ENCODE measurements at places on chromosomes 11 and 22.
A peak's percentile ranks its signal among the peaks of the same experiment; 100 is the strongest.

DNA sequence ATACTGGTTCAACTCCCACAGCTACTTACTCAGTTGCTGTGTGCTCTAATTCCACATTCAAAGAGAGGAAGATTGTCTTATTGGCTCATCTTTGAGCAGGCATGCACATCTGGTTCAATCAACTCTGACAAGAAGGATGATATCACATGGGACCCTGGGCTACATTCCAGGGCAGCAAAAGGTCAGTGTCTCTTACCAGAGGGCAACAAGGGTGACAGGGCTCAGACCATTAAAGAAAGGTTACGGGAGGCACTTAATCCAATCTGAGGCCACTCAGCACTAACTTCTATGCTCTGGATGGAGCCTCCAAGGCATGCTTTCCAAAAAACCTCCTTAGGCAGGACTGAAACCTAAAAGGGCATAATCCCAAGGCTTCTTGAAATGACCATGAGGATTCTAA is 549.4 kb upstream of the API5 start:
- no peak overlapping the region for H3K4me3 ChIP-seq
- no peaks in the 10 kb centered on the region for H3K27me3 ChIP-seq
- DNase-seq, result no peak
- no peaks in the 10 kb centered on the region for H3K4me1 ChIP-seq
- H3K36me3 ChIP-seq, result no peaks in the 10 kb centered on the region

GRCh38 chr11:88689548-88690240 is 352.2 kb upstream of the CTSC start:
- H3K27me3 ChIP-seq, result no peaks in the 10 kb centered on the region
- H3K4me1 ChIP-seq, result no peaks in the 10 kb centered on the region
- no peak for DNase-seq
- no peak overlapping the region for H3K27ac ChIP-seq

DNA sequence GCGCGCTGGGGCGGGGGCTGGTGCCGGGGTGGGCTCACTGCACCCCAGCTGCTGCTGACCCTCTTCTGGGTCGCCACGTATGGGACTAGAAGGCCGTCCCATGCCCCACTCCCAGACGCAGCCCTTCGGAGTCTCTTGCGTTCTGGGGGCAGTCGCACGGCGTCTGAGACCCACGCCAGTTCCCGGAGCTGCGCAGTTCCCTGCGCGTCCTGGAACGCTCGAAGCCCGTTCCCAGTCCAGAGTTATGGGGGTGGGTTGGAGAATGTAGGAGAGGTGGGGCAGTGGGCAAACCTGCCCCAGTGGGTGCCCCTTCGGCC is 375 bp downstream of the LAYN start:
- H3K36me3 ChIP-seq, result no peaks in the 10 kb centered on the region
- DNase-seq, result no peak
- peak overlapping the region; percentile 72 for H3K27ac ChIP-seq
- H3K4me3 ChIP-seq, result peak overlapping the region; percentile 75
- peaks cover 30% of the 10 kb centered on the region for H3K4me1 ChIP-seq

DNA sequence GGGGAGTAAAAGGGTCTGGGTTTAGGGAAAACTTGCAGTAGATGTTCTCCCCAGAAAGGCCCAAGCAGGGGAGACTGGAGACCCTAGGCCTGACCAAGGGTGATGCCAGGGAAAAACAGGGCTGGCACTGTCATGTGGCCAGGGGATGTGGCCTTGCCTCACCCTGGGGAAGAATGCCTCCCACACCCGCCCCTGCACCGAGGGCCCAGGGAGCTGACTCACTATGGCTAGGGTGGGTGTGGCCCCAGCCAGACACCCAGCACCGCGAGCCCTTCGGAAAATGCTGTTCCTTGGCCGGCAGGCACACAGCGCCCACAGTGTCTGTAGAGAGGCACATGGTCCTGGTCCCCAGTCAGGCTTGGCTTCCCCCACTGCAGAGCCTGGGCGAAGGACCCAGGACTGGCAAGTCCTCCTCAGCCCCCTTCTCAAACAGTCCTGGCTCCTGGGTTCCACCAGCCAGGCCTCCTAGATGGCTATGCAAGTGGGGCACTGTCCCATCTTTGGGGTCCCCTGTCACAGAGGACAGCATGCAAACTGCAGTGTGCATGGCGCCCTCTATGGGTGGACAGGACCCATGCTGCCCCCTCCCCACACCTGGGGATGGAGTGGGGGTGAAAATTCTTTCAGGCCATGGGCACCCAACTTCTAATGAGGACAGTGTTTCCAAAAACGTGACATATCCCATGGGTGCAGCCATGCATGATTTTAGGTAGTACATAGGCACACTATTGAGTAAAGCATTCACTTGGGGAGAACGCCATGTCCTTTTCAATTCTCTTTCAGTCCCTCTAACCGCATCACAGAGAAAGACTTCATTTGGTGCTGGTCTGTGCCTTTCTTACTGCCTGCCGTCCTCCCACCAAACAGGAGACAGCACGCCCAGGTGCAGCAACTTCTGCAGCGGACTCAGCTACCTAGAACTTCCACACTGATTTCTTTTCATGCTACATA is 15.2 kb downstream of the TMPRSS5 start:
- peak; percentile 18 for DNase-seq
- H3K36me3 ChIP-seq, result no peaks in the 10 kb centered on the region
- H3K4me1 ChIP-seq, result no peaks in the 10 kb centered on the region
- no peaks in the 10 kb centered on the region for H3K27me3 ChIP-seq
- H3K4me3 ChIP-seq, result no peak overlapping the region
- no peak overlapping the region for H3K27ac ChIP-seq

DNA sequence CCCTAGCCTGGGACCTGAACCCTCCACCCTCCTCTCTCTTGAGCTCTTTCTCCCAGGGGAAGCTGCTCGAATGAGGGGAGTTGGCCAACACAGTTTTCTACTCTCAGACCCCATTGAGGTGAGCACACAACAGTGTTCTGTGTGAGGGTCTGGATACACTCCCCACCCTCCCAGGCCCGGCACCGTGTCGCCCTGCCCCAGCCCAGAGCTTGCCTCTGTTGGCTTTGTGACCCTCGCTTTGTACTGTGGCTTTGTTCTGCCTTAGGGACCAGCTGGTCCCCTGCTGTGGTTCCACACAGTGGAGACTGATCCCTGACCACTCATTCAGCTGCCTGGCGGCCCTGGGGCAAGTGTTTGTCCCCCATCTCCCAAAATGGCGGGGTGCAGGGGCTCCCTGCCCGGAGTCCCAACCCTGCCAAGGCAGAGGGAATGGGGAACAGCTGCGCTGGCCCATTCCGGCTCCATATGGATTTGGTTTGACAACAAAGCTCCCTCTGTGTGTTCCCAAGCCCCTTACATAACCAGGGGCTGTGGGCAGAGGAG is 8.3 kb downstream of the ST3GAL4 start:
- peaks cover 12% of the 10 kb centered on the region for H3K4me1 ChIP-seq
- H3K36me3 ChIP-seq, result no peaks in the 10 kb centered on the region
- no peak for DNase-seq
- no peak overlapping the region for H3K27ac ChIP-seq

GRCh38 chr11:43954241-43954640 is 11.8 kb downstream of the C11orf96 start:
- H3K36me3 ChIP-seq, result no peaks in the 10 kb centered on the region
- DNase-seq, result no peak
- no peaks in the 10 kb centered on the region for H3K27me3 ChIP-seq
- H3K4me3 ChIP-seq, result no peak overlapping the region
- no peak overlapping the region for H3K27ac ChIP-seq

GRCh38 chr11:19467904-19468303 is 227.2 kb upstream of the E2F8 start:
- no peak overlapping the region for H3K27ac ChIP-seq
- no peaks in the 10 kb centered on the region for H3K4me1 ChIP-seq
- H3K4me3 ChIP-seq, result no peak overlapping the region
- H3K27me3 ChIP-seq, result no peaks in the 10 kb centered on the region
